Globus pallidus (tissue), 1 donor: ENCODE measurements at places on chromosomes 2 and 18.

- no peak for DNase-seq
These were observed 29.2 kb downstream of the VPS54 start for GRCh38 chr2:63990072-63990471.

- no peak for DNase-seq
These were observed 5.3 kb upstream of the METTL21A start for GRCh38 chr2:207630491-207630890.

DNA sequence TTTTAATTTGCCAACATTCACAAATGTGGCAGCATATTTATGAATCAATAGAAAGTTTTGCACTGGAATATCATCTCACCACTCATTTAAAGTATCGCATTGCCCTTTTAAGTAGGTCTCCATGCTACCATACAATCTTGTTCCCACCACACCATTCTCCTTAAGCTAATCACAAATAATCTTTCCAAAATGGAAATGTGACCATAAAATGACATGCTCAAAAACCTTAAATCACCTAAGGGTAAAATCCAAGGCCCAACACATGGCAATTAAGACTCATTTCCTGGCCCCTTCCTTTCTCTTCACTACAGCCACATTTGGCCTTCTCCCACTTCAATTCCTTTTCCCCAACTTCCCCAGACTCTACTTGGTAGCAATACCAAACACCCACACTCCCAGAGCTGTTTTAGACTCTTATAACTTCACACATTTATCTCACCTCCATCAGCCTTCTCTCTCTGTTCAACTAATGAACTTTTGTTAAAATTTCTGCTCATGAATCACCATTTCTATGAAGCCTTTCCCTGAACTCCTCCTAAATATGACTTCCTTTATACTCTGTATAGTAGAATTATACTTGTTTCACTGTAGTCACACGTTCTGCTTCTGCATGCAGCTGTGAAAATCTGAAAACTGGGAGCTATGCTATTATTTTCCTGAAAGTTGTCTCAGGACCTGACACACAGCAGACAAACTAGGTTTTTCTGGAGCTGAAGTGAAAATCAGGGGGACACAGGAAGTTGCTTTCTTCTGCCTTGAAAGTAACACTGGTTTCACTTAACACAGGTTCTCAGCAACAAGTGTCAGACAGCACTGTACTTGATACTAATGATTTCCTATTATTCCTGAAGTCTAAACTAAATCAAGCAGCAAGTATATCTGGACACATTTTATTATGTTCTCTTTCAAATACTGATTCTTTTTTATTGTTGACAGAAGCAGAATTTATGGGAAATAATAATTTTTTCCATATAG is 303.9 kb downstream of the ZEB2 start:
- DNase-seq: no peak

- no peak for DNase-seq
These were observed 53.4 kb downstream of the LIMS1 start for GRCh38 chr2:108587621-108588020.

DNA sequence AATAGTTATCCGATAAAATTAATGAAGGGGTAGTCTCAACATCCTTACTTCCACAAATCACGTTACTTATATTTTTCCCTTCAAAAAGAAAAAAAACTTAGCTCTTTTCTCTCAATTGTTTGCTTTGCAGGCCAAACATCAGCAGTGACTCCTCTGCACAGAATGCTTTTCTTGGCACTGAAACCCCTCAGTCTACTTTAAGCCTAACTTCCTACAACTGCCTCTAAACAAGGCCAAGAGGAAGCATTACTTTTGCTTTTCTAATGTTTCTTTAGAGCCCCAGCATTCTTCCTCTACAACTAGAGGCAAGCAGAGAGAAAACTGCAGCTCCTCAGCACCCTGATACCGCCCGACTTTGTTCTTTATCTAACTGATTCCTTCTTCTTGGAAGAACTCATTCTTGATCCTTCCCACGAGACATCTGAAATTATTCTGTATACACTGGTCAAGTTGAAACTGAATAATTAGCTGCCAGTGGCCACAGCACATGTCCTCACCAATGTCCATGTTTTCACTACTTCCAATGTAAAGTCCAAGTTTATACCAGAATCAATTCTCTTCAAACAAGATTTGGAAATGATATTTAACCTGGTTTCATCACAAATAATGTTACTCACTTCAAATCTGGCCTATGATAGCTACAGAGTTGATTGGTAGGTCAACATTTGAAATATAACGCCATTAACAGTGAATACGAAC is 55.3 kb downstream of the DTNB start:
- no peak for DNase-seq

DNA sequence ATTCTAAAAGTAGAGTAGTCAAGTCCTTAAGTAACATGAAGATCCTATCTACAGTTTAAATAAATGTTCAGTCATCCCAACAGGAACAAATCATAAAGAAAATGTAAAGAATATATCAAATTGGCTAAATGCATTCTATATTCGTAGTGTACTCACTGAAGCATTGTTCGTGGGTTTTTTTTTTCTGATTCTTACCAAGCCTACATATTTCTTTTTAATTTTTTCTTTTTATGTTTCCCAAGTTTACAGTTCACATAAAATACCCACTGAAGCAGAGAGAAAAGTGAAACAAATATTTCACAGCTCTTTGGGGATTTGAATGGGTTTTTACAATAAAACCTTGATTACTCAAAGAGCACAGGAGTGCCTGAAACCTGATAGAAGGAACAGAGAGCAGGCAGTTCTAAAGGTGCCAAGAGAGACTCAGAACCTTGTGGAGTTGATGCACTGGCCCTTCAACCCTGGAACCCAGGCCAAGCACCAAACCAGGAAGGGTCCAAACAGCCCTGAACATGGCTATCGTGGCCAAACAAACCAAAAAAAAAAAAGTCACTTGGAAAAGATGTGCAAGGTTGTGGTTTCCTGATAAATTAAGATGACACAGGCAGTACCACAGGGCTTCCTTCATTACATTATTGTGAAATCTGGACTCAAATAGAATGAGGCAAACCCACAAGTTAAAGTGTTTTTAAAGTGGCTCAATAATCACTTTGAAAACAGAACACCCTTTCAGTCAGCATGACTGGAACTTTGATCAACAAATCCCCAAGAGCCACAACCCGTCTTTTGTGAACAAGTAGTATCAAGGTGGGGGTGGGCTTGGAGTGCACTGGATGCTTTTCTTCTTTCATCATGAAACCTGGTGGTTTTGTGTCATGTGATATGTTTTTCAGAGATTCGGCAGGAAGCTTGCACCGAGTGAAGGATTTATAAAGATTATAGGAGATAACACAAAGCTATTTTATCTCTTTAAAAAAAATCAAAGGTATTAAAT is 245.0 kb upstream of the FN1 start:
- no peak for DNase-seq

- no peak for DNase-seq
These were observed 62.8 kb upstream of the DTNA start for GRCh38 chr18:34647251-34647650.

GRCh38 chr18:38497266-38497665 is 931.7 kb upstream of the CELF4 start:
- no peak for DNase-seq

DNA sequence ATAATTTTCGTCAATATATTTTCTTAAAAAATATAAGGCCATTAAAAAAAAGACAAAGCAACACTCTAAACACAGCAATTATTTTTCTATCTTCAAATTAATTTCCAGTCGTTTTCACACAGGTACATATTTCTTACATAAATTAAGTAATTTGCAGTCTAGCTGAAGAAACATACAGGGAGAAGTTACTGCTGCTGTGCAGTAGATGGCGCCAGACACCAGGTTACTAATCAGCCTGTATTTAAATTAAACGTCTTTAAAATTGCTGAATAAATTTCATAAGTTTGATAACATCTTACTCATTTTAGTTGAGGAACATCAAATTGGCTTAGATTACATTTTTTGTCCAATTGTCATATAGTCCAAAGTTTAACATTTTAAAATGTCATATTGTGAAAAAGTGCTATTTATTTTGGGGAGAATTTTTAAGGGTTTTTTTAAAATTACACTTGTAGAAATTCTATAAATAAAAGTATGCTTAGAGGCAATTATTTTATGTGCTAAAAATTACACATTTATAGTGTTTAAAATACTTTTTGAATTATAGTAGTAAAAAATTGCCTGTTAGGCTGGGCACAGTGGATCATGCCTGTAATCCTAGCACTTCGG is 88.4 kb downstream of the PMAIP1 start:
- peak; percentile 53 for DNase-seq

DNA sequence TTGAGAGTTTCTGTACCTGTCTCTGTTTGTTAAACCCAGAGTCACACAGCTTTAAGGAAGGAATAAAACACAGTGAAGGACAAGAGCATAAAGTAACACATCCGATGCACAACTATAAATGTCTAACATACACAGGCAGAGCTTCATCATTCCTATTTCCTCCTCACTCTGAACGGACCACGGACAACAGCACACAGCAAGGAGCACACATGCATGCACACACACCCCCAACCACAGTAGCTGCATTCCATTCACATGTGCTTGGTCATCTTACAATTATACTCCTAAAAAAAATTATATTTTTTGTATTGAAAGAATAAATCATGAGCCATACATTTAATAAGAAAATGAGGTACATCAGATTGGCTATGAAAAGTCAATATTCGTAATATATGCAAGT is 58.3 kb downstream of the ID2 start:
- DNase-seq: no peak
